ENCODE measurements at places on chromosomes 6 and 20. TPM values are rescaled to one million over a fixed set of nuclear protein-coding genes. Genes with fewer than 3 reads are reported as not detected.
A peak's percentile ranks its signal among the peaks of the same experiment; 100 is the strongest.

DNA sequence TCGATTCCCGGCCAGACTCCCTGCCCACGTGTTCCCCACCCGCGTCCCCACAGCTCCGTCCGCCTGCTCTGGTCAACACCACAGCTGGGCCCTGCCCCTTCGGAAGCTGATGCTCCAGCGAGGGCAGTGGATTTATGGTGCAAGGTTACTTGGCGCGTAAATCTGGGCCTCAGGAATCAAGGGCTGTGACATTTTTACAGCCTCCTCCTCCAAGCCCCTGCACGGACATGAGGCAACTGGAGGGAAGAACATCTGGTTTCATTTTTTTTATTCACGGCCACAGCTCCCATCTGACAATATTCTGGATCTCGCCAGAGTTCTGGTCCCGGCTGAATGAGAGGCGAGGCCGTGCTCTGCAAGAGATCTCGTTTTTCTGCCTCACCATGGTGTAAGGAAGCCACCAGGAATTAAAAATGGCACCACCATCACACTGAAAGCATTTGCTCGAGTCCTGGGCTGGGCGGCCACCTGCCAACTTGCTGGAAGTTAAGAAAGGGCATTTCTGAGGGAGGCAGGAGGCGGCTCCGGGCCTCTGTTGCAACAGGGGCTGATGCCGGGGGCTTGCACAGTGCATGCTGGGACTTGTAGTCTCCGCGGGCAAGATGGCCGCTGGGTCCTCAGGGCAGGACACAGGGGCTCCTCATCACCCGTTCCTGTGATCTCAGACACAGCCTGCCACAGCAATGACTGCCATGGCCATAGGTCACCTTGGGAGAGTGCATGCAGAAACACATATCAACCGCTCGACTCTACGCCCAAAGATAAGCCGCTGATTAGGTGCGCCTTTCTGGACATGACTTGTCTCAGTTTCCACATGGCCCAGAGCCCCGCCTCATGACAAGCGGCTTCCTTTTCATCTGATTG is 148.5 kb downstream of the LY86 start:
- DNase-seq, result no peak

DNA sequence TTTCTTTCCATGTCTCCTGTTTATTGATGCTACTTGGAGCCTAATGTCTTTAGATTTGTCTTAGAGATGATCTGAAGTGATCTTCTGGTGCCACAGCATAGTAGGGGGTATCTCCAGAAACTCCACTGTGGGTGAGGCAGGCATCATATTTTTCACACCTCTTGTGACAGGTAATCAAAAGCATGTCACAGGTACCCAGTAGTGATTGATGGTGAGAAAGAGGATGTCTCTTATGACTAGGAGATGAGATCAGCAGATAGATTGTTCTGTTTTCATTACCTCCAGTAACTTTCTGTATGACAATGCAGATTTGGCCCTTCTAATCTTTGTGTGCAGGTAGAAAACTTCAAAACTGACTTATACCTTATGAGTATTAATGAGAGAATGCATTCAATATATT is 13.5 kb downstream of the NCOA7 start:
- DNase-seq, result peak; percentile 61

- no peak for DNase-seq
Observed at GRCh38 chr20:38173237-38174156, 8.4 kb upstream of the TGM2 start.

- no peak for DNase-seq
Observed at GRCh38 chr20:46009816-46010215, 1.1 kb downstream of the MMP9 start.

GRCh38 chr6:104718672-104719071 is 141.0 kb downstream of the HACE1 start:
- DNase-seq, result no peak

DNA sequence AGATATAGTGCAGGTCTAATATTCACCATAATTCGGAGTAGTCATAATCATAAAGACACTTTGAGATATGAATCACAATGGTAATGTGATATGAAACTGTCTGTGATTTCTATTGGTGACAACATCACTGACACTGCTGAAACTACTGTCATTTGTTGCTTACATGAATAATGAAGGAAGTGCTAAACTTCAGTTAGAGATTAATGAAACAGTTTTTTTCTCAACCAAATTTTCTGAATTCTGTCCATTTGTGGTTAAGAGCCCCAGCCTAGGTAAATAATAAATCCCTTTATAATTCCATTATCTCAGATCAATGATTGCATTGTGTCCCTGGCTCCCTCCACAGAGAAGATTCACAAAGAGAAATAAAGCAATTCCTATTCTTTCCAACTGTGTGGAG is 122.6 kb downstream of the HIVEP2 start:
- no peak for DNase-seq

DNA sequence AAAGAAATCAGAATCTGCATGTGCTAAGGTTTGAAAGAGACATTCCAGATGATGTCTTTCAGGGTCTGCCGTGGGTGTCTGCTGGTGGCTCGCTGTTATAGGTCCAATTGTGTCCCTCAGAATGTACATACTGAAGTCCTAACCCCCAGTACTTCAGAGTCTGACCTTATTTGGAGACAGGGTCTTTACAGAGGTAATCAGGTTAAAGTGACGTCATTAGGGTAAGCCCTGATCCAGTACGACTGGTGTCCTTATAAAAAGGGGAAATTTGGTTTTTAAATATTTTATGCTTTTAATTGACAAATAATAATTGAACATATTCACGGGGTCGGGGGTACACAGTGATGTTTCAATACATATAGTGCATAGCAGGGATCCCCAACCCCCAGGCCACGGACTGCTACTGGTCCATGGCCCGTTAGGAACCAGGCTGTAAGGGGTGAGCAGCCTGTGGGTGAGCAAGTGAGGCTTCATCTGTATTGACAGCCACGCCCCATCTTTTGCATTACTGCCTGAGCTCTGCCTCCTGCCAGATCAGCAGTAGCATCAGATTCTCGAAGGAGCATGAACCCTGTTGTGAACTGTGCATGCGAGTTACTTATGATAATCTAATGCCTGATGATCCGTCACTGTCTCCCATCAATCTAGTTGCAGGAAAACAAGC is 33.2 kb upstream of the SLC22A23 start:
- DNase-seq, result no peak

DNA sequence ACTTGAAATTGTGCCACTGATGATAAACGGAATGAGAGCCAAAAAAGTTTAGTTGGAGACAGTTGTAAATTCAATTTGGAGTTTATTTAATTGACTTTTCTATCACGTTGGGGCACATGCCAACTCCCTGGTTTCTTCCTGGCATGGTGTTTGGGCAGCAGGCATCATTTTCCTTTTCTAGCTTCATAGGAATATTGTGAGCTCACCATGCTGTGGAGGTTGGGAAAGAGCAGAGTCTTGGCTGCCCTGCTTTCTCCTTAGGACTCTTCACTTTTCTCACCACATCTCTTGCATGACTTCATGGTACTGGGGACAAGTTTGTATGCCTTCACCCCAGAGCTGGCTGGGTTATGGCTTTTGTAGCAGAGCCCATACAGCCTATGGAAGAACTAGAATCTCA is 6.4 kb downstream of the SCAND1 start:
- no peak for DNase-seq

DNA sequence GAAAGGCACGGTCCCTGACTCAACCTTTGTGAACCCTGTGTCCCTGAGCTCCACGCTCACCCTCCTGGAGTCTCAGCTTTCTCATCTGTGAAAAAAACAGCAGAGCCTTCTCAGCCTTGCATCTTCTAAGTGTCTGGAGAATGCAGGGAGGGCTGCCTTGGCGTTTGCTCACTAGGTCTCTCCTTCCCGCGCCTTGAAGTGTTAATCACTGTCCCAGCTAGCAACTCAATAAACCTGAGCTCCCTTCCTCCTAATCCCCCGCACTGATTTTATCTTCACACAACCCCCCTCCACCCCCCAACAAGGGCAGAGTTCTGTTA is 34.9 kb upstream of the FOXC1 start:
- DNase-seq, result no peak

- no peak for DNase-seq
Observed at GRCh38 chr6:118678866-118679265, 27.5 kb upstream of the CEP85L start.

DNA sequence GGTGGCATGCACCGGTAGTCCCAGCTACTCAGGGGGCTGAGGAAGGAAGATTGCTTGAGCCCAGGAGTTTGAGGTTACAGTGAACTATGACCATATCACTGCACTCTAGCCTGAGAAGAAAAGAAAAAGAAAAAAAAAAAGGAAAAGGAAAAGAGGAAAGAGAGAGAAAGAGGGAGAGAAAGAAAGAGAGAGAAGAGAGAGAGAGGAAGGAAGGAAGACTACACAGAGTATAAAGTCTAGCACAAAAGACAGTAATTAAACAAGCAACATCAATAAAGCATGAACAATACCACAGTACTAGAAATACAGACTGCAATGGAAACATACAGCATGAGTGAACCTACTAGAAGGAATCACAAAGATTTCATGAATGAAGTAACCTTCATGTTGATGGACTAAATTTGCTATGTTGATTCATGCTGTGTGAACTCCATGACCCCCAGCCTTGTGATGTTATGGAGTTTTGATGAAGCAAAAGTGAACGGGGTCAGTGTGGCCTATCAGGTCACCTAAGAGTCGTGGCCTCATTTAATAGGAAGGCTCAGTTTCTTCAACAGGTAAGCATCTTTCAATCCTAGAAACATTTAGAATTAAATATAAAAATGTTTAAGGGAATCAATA is 57.6 kb downstream of the NUDT3 start:
- DNase-seq, result no peak

DNA sequence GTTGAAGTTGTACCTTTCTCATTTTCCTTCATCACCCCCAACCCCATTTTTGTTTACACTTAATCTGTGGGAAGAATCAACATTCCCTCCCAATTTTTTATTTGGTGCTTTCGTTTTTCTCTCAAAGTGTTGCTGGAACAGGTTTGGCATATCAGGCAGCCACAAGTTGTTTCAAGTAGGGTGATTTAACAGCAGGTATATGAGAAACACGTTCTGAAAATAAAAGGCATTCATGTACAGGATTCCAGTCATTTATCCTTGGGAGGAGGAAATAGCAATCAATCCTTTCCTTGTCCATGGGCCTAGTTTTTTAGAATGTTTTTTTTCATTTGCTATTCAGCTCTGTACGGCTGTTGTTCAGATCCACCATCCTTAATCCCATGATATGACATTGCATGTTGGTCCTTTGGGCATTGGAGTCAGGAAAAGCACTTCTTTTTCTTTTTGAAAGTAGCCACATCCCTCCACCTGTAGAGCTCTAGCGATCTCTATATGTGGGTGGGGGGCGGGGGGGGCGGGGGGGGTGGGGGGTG is 120.2 kb downstream of the JARID2 start:
- no peak for DNase-seq

LINC00237 gene
- not detected for total RNA-seq

FAM209B gene
- 0.44 TPM for total RNA-seq

DCDC2 gene
- total RNA-seq, result not detected

SPEF1 gene
- total RNA-seq, result not detected

DOP1A gene
- 12.2 TPM for total RNA-seq

YIPF3 gene
- 43.0 TPM for total RNA-seq

EIF6 gene
- total RNA-seq, result 163 TPM

TUBB2B gene
- total RNA-seq, result 55.4 TPM

MICB gene
- 18.0 TPM for total RNA-seq

CLPSL2 gene
- 1.3 TPM for total RNA-seq
